ENCODE measurements at places on chromosomes 2 and 18.

GRCh38 chr2:138910427-138910826 lies 130.2 kb upstream of the NXPH2 start:
- DNase-seq, result no peak

DNA sequence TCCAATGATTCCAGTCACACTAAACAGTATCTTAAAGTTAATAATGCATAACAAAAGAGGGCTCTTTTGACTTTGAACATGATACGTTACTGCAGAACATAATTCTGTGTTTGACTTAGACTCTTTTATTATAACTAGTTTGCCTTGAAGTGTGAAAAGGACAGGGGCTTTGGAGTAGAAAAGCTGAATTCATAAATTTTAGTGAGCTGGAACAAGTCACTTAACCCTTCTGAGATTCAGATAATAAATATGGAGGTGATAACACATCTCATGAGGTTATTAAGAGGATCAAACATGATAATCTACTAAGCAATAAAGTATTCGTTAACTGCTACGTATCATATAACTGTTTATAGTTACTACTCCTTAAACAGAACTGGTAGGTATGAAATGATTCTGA lies 44.7 kb upstream of the FLACC1 start:
- no peak for DNase-seq

GRCh38 chr18:407626-408224 lies 92.8 kb downstream of the COLEC12 start:
- no peak for DNase-seq

DNA sequence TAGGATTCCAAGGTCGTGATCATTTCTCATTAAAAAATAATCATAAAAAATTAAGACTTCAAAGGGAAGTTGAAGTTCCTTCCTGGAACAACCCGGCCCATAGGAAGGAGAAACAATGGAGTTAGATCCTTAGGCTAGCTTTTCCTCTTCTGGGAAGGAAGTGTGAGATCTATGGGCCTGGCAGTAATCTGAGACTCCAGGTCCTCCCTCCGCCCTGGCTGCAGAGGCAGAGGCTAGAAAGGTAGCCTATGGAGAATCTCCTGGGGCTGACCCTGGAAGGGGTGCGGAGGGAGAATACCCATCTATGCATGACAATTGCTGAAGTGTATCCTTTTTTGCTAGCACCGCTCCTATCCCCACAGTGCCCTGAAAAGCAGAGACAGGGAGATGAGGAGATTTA lies 37.9 kb downstream of the TRIB2 start:
- no peak for DNase-seq

DNA sequence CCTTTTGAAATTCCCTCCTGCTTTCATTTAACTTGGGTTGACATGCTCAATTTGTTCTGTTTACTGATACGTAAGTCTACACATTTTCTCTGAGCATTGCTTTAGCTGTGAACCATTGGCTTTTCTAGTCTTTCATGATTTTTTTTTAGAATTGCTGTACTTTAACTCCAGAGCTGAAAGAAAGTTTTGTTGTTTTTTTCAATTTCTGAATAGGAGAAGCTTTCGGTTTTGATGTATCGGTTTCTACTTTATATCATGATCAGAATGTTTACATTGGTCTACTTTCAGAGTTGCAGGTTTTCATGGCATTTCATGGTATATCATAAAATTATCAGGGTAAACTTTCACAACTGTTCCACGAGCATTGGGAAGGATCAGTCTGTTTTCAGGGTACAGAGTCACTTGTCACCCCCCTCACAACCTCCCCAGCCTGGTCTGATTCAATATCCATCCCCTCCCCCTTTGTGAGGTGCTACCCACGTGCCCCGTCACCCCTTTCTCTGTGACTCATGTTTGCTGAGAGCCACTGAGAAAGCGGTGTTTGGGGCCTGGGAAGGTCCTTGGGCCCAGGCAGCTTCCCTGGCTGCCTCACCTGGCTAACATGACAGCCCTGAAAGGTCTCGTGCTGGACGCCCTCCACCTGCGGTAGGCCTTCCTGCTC lies 7.0 kb downstream of the ASTL start:
- DNase-seq, result peak; percentile 66

DNA sequence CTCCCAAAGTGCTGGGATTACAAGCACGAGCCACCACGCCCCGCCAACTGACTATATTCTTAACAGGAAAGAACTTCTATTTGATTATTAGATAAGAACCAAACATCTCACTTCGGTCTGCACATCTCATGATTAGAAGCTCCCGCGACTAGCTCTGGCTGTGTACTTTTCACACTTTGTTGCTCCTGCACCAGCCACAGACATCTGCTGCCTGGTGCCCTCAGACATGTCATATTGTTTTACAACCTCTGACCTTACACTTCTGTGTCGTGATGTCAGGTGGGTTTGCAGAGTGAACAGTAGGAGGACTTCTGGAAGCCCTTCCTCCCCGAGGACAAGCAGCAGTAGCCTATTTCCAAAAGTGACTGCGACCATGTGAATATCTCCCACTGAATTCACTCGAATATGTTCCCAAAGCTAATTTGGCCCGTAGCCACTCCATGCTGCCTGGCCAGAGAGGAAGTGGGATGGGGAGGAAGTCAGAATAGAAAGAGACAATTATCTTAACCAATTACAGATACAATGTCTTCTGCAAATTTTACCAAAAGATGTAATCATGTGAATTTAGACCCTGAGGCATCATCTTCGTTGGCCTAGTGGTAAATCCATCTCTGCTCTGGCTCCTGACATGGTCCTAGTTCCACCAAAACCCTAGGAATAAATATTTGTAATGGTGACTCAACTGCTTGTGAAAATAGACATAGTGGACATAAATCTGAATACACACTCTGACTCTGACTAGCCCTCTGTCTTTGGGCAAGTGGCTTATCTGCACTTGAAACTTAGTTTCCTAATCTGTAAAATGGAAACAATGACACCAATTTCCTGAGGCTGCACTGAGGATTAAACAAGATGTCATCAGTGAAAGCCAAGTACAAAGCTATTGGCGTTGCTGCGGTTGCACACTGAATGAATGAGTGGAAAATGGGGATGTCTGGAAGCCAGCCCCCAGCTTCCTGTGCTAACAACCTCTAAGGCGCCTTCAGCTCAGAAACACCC lies 406.1 kb downstream of the LRATD1 start:
- no peak for DNase-seq

DNA sequence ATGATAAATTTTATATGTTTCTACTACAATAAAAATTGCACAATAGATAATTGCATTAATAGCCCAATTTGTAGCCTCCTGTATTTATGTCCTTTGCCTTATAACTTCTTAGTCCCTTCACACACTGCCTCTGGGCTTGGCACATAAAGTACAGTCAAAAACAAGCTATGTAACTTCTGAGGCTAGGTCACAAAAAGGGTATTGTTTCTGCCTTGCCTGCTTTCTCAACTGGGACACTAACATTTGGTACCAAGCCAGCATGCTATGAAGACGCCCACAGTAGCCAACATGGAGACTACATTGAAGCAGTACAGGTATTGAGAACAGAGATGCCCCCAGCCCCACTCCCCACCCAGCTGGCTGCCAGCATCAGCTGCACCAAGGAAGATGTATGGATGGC lies 5.4 kb upstream of the SLC3A1 start:
- no peak for DNase-seq

DNA sequence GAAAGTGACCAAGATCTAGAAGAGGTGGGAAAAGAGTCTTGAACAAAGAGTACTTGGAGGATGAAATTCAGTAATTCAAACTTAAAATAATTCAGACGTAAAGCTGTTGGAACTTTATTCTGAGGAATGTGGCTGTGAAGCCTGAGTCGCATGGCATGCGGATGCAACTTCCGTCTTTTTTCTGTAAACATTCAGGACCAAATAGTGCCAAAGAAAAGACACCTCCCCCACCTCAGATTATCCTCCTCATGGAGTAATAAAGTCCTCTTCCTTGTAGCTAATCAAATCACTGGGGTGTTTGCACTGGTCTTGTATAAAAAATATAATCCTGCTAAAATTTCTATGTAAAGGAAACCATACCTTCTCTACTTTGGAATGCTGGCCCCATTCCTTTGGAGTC lies 790.4 kb downstream of the TSN start:
- DNase-seq, result no peak

GRCh38 chr2:2569836-2570235 lies 238.8 kb upstream of the MYT1L start:
- no peak for DNase-seq

GRCh38 chr2:233851169-233851568 lies 3.2 kb downstream of the HJURP start:
- no peak for DNase-seq

DNA sequence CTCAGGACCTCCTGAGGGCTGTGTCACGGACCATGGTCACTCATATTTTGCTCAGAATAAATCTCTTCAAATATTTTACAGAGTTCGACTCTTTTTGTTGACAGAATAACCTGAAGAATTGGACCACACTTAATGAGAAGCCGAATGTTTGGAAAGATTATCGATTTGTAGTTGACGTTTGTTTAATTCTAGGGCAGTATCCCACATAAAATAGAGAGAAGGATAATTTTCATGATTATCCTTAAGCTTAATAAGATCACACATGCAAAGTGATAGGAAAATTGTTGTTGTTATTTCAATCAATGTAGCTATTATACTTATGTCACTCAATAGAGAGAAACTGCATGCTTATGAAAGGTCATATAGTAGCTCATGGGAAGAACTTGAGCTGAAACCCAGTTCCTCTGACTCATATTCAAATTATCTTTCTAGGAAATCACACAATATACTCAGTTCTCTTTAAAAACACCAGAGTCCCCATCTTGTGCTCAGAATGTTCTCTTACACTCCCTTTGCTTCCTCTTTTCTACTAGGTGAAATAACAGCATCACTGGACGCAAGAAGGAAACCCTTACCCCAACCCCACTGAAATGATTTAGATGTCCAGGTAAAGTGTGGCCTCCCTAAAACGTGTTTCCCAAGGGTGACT lies 982.1 kb downstream of the TSN start:
- DNase-seq, result no peak

GRCh38 chr18:2172881-2173280 lies 398.4 kb downstream of the METTL4 start:
- DNase-seq, result no peak

DNA sequence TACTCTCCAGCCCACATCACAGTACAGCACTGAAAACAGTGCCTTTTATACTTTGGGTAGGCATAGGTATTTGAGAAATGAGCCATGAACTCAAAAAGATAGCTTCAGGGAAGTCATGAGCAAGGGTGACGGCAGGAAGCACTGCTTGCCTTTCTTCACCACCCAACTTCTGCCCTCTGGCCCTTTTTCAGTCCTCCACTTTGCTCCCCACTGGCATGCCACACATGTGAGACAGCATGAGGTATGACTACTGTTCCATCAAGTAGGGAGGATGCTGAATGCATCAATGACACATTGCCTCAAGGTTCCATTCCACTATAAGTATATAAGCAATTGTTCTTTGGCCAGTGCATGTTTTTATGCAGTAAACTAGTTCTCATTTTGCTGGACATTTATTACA lies 373.0 kb downstream of the NRXN1 start:
- DNase-seq, result no peak

GRCh38 chr2:95377216-95378123 lies 25.0 kb upstream of the FAHD2A start:
- DNase-seq, result no peak

- no peak for DNase-seq
These were observed 676.1 kb upstream of the GYPC start for GRCh38 chr2:125979886-125980285.

DNA sequence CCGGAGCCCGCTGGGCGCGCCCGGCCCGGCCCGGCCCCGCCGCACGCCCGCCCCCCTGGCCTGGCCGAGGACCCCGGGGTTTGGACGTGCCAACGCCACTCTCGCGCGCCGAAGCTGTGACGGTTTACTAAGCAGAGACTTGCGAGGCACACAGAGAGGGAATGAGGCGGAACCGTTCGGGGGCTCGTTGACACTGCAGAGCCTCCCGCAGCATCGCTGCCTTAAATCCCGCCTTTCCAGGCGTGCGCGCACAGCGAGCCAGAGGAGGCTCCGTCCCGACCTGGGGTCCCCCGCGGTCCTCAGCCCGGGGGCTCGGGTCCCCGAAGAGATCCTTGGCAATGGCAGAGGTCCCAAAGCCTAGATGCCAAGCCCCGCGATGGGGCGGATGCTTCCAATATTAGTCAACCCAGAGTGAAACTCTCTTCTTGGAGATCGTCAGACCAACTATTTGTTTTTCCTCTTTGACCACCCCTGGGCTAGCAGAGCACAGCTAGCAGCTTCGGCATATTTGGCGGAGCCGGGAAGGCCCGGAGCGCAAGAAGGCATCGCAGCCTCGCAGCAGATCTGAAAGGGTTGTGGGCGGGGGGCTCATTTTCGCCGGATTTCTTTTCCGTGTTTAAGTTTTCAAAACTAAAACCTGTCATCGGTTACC lies at the start of gene ZNF385B:
ZNF385B (minus strand) TSS at position 197 of the 652 bp plus-strand sequence.
- peak; percentile 17 for DNase-seq

GRCh38 chr18:78891185-78891762 lies 88.3 kb upstream of the SALL3 start:
- DNase-seq, result no peak

GRCh38 chr2:201880579-201880978 lies 74.2 kb downstream of the CDK15 start:
- no peak for DNase-seq

- DNase-seq, result no peak
These were observed 259.1 kb downstream of the GALNT13 start for GRCh38 chr2:154130821-154131220.

- DNase-seq, result no peak
These were observed 49.8 kb upstream of the SLC1A4 start for GRCh38 chr2:64939332-64939917.

DNA sequence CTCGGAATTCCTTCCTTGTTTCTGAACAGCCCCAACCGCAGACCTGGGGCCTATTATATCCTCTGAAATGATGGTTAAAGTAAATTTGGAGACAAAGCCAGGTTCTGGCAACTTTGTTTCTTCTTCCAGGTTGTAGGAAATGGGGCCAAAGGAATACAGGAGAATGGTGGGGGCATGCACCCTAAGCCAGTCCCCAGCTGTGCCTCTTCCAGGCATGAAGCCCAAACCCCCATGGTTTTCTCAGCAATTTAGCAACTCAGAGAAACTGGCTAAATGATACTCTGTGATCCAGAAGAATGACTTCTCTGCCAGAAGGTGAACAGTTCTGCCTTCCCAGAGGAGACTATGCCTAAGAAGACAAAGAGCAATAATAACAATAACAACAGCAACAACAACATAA lies 635.0 kb upstream of the FANCL start:
- DNase-seq, result no peak

- no peak for DNase-seq
These were observed 48.6 kb downstream of the SOX11 start for GRCh38 chr2:5740817-5741216.

DNA sequence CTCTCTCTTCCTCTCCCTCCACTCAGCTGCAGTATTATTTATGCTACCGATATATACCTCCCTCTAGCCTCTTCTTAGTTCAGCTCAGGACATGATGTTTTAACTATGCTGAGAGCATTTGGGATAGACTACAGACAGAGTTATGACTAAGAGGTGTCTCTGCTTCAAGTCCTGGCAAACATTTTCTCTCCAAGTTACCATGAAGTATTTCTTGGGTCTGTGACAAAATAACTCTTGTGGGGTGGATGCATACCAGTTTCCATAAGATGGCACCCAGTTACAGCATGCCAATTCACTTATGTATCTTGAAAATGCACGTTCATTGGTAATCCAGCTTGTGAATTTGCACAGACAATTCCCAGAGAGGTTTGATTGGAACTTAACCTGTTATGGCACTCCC lies 737.6 kb downstream of the SLC4A3 start:
- no peak for DNase-seq

GRCh38 chr2:8242739-8243138 lies 439.1 kb upstream of the ID2 start:
- no peak for DNase-seq

GRCh38 chr2:11680901-11681721 lies 11.1 kb upstream of the NTSR2 start:
- DNase-seq, result no peak

GRCh38 chr2:20593072-20594034 lies 57.5 kb downstream of the HS1BP3 start:
- DNase-seq, result no peak

All from activated T-cell treated with anti-CD3 and anti-CD28 coated beads, Interleukin-2, amount 50 U/mL, for 48 hours (primary cell).